Activated T-helper 1 cell treated with Interleukin-2 at 50 U/mL for 16 hours (primary cell): ENCODE measurements at places on chromosomes 13 and 19.

GRCh38 chr13:22017226-22017625 lies 346.4 kb downstream of the FGF9 start:
- no peak for DNase-seq

DNA sequence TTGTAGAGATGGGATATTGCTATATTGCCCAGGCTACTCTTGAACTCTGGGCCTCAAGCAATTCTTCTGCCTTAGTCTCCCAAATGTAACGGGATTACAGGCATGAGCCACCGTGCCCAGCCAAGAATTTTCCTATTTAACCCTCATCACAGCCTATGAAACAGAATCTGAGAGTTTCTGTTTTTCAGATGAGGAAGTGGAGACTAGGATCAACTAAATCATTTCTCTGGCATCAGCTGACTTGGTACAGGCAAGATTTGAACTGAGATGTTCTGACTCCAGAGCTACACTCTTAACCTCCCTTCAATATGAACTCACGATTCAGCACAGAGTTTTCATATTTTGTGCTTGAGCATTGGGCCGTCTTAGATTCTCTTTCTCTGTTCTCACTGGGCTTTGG lies 8.1 kb downstream of the ZNF460 start:
- no peak for DNase-seq

GRCh38 chr13:46679369-46680120 lies 117.4 kb downstream of the ESD start:
- no peak for DNase-seq

DNA sequence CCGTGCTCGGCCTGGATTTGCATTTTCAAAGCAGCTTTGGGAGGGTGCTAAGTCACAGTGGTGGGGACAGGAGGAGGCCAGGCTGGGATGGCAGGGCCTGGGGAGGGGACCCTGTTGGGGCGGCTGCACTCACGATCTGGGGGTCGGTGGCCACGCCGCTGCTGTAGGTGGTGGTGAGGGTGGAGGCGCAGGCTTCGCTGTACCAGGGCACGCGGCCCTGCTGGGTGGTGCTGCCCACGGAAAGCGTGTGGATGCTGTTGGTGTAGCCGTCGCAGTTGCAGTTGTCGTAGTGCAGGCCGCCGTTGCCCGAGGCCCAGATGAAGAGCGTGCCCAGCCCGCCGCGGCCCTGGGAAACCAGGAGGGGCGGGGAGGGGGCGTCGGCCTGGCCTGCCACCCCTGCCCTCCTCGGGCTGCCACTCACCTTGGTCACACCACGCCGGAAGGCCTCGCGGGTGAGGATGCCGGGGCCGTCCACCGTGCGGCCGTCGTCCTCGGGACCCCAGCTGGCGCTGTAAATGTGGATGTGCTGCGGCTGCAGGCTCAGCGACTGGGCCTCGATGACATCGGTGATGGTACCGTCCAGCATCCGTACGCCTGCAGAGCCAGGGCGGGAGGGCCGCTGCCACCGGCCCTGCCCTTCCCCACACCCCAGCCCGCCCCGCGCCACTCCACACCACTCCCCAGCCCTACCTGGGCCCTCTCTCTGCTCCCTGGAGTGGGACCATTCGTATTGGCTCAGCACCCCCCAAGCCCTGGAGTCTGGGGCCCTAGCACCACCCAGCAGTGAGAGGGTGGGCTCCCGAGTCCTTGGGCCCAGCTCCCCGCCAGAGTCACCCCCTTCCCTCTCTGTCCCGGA lies 3.2 kb downstream of the PCSK4 start:
- no peak for DNase-seq

DNA sequence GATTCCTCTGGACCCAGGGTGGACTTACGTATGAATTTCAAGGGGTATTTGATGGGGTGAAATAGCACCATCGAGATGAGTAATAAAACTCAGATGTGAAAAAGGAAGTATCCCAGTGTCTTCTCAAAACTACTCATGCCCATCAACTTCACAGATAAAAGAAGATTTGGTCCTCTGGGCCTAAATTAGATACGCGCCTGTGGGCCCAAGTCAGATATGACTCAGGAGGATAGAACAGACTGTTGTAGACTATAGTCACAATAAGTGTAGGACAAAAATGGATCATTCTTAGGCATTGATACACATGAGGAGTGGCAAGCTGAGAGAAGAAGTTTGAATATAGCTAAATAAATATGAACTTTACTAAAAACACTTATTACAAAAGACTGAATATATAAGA lies 2438.8 kb downstream of the PCDH9 start:
- no peak for DNase-seq
